ENCODE measurements at places on chromosomes 1 and 21.

GRCh38 chr1:227756172-227756959 is 21.1 kb downstream of the SNAP47 start:
- no peak for DNase-seq

DNA sequence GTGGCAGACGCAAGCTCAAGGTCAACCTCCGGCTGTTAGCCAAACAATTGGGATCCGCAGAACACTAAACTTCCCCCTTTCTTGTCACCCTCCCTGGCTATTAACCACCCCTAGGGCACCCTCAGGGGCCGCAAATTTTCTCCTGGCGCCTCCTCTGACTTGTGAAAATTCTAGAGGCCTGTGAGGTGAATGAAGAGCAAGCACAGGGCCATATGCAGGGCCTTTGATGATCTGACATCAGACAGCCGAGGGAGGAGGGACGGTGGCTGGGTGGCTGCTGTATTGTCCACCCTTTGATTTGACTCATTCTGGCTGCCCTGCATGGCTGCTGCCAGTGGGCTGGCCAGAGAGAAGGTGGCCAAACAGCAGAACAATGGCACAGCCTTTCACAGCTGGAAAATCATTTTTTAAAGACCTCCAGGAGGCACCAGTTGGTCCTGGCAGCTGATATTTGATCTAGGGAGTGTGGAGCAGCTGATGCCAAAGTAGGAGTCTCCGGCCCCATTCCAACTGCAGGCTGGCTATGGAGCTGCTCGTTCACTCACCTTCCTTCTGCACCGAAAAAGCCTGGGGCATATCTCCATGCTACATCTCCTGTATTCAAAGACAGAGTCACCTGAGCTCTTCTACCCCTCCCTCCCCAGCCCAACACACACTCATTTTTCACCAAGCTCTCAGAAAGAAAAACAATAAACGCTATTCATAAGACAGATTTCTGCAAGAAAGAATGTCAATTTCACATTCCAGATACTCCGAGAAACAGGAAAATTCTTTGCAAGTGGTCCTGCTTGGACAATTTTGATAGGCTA is 44.9 kb upstream of the BARHL2 start:
- no peak for DNase-seq

DNA sequence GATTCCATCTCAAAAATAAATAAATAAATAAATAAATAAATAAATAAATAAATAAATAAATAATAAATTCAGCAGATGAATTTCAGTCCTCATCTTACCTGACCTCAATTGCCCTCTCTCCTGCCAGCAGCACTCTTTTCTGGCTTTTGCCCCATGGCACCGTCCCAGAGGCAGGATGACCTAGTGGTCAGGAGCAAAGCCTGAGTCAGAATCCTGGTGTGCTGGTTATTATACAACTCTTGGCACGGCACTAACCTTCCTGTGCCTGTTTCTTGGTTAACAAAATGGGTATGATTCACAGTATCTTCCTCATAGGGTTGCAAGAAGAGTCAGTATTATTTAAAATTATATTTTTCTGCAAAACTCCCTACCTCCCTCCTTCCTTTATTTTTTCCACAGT is 43.0 kb downstream of the NKAIN1 start:
- no peak for DNase-seq

- DNase-seq = no peak
Measured at GRCh38 chr1:36203554-36204346, 20.5 kb upstream of the THRAP3 start.

- DNase-seq = no peak
Measured at GRCh38 chr1:6100861-6101783, 55.4 kb downstream of the KCNAB2 start.

GRCh38 chr1:216815260-216816131 is 92.3 kb upstream of the ESRRG start:
- DNase-seq = no peak

GRCh38 chr1:48047116-48047515 is 49.9 kb upstream of the TRABD2B start:
- no peak for DNase-seq

DNA sequence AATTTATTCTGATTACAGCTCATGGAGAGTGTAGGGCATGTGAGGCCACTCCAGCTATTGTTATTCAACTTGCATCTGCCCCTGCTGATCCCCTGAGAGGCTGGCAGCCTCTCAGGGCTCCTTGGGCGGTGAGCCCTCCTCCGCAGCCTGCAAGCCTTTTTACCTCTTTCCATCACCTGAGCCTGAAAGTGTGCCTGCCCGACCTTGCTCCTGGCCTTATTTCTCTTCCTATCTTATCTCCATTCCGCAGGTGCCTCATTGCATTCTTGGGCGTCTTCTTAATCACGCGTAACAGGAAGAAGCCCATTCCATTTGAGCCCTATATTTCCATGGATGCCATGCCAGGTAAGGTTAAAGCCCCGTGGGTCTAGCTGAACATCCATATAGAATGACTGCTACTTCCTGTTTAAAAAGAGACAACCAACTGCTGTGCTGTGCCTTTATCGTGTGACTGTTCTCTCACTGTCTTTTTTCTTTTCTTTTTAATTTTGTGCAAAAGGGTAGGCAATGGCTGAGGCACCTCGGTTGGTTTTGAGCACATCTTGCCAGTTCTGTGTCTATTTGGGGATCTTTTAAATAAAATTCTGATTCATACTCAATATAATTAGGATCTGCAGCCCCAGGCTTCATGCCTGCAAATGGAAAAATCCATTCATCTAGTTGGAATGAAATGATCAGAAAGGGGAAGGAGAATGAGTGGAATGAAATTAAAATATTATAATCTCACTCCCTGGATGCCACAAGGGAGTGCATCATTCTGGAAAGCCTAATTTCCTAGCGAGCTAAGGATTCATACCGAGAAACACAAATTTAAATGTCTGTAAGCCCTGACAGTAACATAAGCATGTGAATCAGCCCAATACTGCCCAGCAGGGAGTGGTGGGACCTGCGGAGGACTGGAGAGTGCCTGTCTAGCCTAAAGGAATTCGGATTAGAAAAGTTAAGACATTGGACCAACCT is 38.6 kb upstream of the RCAN3 start:
- DNase-seq = no peak
